ENCODE measurements at places on chromosomes 3 and 15.

GRCh38 chr3:4517643-4518311 is 24.6 kb downstream of the ITPR1 start:
- no peak for DNase-seq

DNA sequence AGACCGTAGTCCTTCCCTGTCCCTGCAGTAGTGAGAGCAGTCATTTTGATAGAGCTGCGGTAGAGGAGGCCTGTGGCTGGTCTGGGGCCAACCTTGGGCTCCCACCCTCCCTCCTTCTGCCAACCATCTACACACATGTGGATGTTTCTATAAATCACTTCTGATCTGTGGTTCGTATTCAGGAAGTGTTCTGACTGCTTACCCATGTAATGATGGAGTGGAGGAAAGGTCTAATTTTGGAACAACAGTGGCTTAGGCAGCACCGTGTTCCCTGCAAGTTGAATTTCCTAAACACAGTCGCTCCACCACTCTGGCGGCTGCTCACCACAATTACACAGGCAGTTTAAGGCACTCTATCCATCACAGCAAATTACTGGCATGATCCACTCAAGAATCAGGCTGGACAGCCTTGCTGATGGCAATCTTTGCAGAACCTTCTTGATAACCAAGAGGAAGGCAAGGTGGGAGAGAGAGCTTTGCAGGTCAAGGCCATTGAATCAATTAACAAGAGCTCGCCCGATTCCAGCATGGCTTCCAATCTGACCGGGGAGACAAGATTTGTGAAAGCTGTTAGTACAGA is 104.7 kb upstream of the VEPH1 start:
- no peak for DNase-seq

DNA sequence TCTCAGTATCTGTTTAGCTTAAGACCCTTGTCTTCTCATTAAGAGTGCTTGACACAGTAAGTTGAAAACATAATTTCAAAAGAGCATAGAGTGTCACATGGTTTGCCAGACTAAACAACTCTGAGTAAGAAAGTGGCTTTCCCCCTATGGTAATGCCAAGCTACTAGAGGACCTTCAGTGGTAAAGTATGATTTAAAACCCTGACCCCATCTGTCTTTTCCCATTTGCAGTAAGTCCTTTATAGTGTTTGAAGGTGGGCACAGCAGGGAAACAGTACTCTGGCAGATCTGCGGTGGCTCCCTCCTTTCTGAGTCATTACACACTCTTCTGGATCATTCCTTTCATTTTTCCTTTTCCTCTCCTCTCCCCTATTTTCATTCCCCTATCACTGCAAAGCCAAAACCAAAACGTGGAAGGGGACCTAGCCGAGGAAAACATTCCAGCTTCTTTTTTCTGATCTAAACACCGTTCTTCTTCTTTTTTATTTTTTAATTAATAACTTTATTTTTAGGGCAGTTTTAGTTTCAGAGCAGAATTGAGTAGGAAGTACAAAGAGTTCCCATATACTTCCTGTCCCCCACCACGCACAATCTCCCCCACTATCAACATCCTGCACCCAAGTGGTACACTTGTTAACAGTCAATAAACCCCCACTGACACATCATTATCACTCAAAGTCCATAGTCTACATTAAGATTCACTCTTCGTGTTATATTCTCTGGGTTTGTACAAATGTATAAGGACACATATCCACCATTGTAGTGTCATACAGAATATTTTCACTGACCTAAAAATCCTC is 74.7 kb downstream of the PPARG start:
- no peak for DNase-seq

- DNase-seq, result no peak
These were observed 73.2 kb downstream of the CHDH start for GRCh38 chr3:53773021-53773436.

DNA sequence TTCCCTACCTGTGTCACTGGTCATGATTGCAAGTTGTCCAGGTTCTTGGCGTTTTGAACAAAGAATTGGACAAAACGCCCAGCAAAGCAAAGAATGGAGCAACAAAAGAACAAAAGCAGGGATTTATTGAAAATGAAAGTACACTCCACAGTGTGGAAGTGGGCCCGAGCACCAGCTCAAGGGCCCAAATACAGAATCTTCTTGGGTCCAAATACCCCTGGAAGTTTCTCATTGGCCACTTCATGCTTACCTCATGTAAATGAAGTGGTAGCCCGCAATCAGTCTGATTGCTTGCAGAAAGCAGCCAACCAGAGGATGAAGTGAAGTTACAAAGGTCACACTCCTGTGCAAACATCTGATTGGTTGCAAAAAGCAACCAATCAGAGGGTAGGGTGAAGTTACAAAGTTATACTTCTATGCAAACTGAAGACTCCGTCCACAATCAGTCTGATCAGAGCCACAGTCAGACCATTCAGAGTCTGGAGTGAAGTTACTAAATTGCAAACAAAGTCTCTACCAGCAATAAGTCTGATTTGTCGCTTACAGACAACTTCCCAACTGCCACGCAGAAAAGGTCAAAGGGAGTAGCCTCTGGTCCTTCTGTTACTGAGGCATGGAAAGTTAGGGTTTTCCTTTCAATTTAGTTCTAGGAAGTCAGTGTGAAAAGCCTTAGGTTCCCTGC is 8.3 kb upstream of the TM4SF1 start:
- DNase-seq, result no peak

DNA sequence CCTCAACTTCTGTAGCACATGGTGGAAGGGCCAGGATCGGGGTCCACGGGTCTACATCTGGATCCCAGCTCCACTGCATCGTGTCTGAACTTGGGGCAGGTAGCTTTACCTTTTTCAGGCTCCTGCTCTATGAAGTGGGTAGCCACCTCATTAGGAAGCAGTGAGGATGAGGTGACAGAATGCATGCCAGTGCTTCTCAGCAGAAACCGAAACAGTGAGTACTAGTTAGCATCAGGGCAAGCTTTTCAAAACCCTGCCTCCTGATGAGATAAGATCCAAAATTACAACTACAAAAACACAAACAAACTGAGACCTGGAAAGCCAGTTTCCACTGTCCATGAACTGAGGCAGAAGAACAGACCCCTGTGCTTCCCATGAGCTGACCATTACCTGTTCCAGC is 77.4 kb downstream of the ANXA2 start:
- DNase-seq, result no peak

GRCh38 chr3:151201051-151201730 is 1.8 kb downstream of the GPR171 start:
- DNase-seq, result no peak

GRCh38 chr3:120182613-120183511 is 88.6 kb upstream of the GSK3B start:
- peak; percentile 60 for DNase-seq

GRCh38 chr3:141237701-141238521 is 6.3 kb downstream of the PXYLP1 start:
- no peak for DNase-seq
